ENCODE measurements at places on chromosomes 2 and 18. TPM values are rescaled to one million over a fixed set of nuclear protein-coding genes. Genes with fewer than 3 reads are reported as not detected.

IGFBP5 gene
- total RNA-seq, result 7.2 TPM

GCG gene
- total RNA-seq, result not detected

MROH2A gene
- 0.31 TPM for total RNA-seq

ZNF512 gene
- total RNA-seq, result 30.1 TPM

NCKAP5 gene
- total RNA-seq, result 7.4 TPM

SLC4A3 gene
- total RNA-seq, result 2.1 TPM

DNA sequence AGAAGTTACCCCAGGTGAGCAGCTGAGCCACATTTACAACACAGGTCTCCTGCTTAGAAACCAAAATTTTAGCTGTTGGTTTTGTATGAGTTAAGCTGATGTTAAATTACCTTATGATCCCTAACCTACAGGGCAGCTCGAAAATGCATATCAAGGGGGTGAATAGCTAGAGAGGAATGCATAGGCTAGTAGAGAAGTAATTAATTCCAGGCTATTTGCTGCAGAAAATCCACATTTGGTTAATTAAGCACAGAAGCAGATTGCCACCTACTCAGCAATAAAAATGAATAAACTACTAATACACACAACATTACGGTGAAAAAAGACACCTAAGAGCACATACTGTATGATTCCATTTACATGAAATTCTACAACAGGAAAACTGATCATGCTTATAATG, 91.4 kb downstream of the OSBPL1A start:
- H3K36me3 ChIP-seq, result no peaks in the 10 kb centered on the region
- peaks cover 4% of the 10 kb centered on the region for H3K27me3 ChIP-seq
- H3K4me3 ChIP-seq, result no peak overlapping the region
- no peak overlapping the region for H3K27ac ChIP-seq

GRCh38 chr2:10410001-10410822, 37.9 kb downstream of the ODC1 start:
- peaks cover 6% of the 10 kb centered on the region for H3K27me3 ChIP-seq
- H3K4me3 ChIP-seq, result peak overlapping the region; percentile 29
- no peak overlapping the region for H3K27ac ChIP-seq
- no peak for DNase-seq
- peaks cover 40% of the 10 kb centered on the region for H3K4me1 ChIP-seq
- H3K36me3 ChIP-seq, result peaks cover 3% of the 10 kb centered on the region

DNA sequence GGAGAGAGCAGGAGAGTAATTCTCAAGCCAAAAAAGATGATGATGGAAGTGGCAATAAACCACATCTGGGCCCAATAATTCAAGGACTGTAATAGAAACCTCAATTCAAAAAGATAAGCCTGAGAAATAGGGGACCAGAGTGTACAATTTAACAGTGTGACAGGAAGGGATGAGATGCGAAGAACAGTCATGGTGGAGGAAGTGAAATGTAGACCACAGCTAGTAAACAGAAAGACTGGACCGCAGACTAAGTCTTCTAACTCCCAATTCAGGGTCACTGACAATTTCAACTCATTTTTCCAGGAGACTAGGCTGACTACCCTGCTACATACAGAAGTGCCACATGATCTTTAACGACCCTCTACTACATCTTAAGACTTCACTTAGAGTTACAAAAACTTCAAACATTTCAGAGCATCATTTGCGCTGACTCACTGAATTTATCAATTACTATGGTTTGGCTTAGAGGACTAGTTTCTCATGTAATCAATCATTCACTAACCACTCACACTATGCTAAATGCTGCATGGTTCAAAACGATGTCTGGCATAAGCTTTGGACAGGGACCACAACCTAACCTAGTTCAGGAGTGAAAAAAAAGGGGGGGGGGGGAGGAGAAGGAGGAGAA, 9.0 kb downstream of the CUL3 start:
- peaks cover 59% of the 10 kb centered on the region for H3K4me1 ChIP-seq
- H3K4me3 ChIP-seq, result no peak overlapping the region
- no peak overlapping the region for H3K27ac ChIP-seq
- H3K36me3 ChIP-seq, result peaks cover 4% of the 10 kb centered on the region
- no peak for DNase-seq

DNA sequence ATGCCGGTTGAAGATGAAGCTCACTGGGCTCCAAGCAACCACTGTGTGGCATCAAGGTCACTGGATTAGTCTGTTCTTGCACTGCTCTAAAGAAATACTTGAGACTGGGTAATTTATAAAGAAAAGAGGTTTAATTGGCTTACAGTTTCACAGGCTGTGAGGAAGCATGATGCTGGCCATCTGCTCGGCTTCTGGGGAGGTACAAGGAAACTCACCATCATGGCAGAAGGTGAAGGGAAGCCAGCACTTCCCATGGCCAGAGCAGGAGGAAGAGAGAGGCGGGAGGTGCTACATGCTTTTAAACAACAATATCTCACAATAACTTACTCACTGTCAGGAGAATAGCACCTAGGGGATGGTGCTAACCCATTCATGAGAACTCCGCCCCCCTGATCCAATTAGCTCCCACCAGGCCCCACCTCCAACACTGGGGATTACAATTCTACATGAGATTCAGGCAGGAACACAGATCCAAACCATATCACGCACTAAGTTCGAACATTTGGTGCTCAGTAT, 109.7 kb upstream of the MGAT5 start:
- no peak for DNase-seq
- peaks cover 25% of the 10 kb centered on the region for H3K36me3 ChIP-seq
- H3K27ac ChIP-seq, result peak overlapping the region; percentile 44
- peaks cover 8% of the 10 kb centered on the region for H3K27me3 ChIP-seq
- H3K4me1 ChIP-seq, result peaks cover 81% of the 10 kb centered on the region
- no peak overlapping the region for H3K4me3 ChIP-seq

DNA sequence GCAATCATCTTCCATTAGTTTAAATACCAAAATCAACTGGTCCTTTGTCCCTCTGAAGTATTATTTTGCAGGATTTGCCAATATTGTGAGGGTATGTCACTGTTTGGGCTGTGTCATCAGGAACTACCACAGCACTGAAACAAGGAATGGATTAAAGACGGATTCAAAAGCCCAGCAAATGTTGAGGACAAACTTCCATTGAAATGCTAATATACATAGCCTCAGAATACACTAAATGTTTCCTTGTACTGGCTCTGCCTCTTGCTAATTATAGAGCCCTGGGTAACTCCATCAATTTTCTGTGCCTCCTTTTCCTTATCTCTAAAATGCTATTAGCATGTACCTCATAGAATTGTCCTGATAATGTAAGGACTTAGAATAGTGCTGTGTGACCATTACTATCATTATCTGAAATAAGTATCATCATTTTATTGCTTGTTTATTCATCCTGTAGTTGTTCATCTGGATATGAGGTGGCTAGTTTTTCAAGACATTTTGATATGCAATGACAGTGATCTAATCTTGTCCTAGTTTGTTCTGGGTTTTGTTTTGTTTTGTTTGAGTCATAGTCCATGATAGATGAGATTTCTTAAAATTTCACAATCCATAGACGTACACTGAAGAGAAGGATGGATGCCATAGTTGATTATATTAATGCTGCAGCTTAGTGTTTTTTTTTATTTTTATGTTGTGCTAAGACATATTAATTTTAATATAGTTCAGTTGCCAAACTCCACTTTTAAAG, 333.4 kb upstream of the KCNH7 start:
- H3K4me1 ChIP-seq, result peaks cover 3% of the 10 kb centered on the region
- H3K27me3 ChIP-seq, result no peaks in the 10 kb centered on the region
- no peak overlapping the region for H3K27ac ChIP-seq
- no peaks in the 10 kb centered on the region for H3K36me3 ChIP-seq
- no peak overlapping the region for H3K4me3 ChIP-seq

- H3K36me3 ChIP-seq, result peaks cover 3% of the 10 kb centered on the region
- H3K27me3 ChIP-seq, result peaks cover 56% of the 10 kb centered on the region
- peaks cover 31% of the 10 kb centered on the region for H3K4me1 ChIP-seq
- peak; percentile 22 for DNase-seq
- peak overlapping the region; percentile 49 for H3K4me3 ChIP-seq
Observed at GRCh38 chr2:118841828-118842461, 5.5 kb downstream of the EN1 start.
